ENCODE measurements at places on chromosomes 5 and 9. TPM values are rescaled to one million over a fixed set of nuclear protein-coding genes. Genes with fewer than 3 reads are reported as not detected.

Gene SLC46A2
- total RNA-seq: not detected

Gene NINJ1
- 39.7 TPM for total RNA-seq

Gene TTF1
- total RNA-seq: 15.5 TPM

Gene SLC4A9
- total RNA-seq: not detected

Gene SPATA31C2
- 0.35 TPM for total RNA-seq

Gene SPINK6
- not detected for total RNA-seq

Gene TOPORS
- total RNA-seq: 35.9 TPM

Gene RNF183
- not detected for total RNA-seq

Gene PCDHGA3
- 0.90 TPM for total RNA-seq

Gene SOHLH1
- 0.21 TPM for total RNA-seq

Gene LRRC26
- total RNA-seq: 0.16 TPM

Gene TMEFF1
- 85.2 TPM for total RNA-seq

Gene C1QTNF2
- total RNA-seq: 0.27 TPM

Gene MYMK
- not detected for total RNA-seq

Gene INSL6
- not detected for total RNA-seq
